ENCODE measurements at places on chromosomes 12 and 14.
A peak's percentile ranks its signal among the peaks of the same experiment; 100 is the strongest.

DNA sequence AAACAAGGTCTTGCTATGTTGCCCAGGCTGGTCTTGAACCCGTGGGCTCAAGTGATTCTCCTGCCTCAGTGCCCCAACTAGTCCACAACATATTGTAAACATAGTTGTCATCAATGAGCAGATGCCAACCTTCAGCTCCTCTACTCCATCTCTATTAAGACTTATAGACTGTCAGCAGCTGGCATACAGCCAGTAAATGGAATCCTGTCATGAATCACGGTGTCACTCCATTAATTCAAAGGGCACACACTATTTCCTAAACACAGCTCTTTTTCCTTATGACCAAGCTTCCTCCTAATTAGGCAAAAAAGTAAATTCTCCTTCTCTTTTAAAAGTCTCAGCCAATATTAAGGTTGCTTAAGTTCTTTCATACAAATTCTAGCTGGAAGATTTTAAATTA lies 111.2 kb downstream of the ITPR2 start:
- DNase-seq: no peak

GRCh38 chr14:74257941-74258763 lies 18.9 kb downstream of the VSX2 start:
- no peak for DNase-seq

GRCh38 chr12:50241178-50241577 lies 42.1 kb downstream of the LIMA1 start:
- DNase-seq: no peak

- DNase-seq: no peak
These were observed 70.4 kb downstream of the RCOR1 start for GRCh38 chr14:102662636-102663430.

- no peak for DNase-seq
These were observed 38.9 kb downstream of the PPP4R4 start for GRCh38 chr14:94213021-94213420.

GRCh38 chr12:20395791-20396550 lies 27.6 kb downstream of the PDE3A start:
- DNase-seq: no peak

DNA sequence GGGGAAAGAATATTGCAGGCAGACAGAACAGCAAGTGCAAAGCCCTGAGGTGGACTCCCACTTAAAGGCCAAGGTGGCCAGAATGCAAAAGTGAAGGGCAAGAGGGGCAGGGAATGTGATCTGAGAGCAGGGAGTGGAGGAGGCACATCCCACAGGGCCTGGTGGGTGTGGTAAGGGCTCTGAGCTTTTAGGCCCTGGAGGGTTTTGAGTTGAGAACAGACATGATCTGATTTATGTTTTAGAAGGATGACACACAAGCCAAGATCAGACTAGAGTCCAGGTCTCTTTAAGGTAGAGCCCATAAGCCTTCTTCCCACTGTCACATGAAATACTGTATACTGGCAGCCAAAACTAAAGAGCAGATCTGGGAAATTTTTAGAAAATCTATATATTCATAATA lies 162.5 kb downstream of the SLC38A4 start:
- no peak for DNase-seq

DNA sequence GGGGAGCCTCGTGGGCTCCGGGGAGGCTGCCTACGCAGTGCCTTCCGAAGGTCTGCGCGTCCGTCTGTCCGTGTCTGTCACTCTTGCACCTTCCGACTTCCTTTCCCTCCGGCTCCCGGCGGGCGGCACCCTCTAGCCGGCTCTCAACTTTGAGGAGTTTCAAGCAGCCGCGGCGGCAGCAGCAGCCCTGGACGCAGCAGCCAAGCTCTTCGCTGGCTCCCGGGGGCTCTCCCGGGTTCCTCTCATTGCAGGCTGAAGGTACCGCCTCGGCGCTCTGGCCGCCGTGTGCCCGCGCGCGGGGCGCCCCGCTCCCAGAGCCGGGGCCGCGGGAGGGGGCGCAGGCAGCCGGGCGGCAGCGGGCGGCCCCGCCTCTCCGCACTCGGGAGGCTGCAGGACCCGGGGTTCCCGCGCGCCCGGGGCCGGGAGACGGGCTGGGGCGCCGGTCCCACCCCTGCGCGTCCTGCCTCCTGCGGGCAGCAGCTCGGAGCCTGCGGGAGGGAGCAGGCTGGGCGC lies at the start of the genes AMIGO2 and PCED1B:
Gene AMIGO2 (minus strand): TSS at position 492 of the 513 bp plus-strand sequence. CDS start 957 bp downstream, outside the sequence.
Gene PCED1B (plus strand): TSS at position 154 of the 513 bp plus-strand sequence. CDS start 155,443 bp downstream, outside the sequence.
- DNase-seq: peak; percentile 46

- DNase-seq: no peak
These were observed 69.3 kb upstream of the C14orf180 start for GRCh38 chr14:104510216-104510615.

DNA sequence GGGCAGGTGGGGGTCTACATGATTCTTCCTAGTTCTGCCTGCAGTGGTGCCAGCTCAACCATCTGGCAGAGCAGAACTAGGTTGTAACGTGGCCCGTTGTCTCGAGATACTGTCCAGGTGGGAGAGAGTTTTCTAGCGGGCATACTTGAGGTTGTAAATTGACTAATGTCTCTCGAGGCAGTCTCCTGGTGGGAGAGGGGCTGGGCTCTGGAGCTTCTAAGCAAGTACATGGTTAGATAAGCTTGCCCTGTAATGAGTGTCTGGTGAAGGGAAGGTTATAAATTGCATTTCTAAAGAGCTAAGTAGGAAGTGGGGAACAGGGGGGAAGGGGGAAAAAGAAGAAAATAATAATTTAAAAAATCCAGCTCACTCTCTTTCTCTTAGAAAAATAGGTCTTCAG lies 18.1 kb downstream of the BDKRB1 start:
- no peak for DNase-seq

GRCh38 chr12:110174373-110174996 lies 50.3 kb downstream of the IFT81 start:
- no peak for DNase-seq

DNA sequence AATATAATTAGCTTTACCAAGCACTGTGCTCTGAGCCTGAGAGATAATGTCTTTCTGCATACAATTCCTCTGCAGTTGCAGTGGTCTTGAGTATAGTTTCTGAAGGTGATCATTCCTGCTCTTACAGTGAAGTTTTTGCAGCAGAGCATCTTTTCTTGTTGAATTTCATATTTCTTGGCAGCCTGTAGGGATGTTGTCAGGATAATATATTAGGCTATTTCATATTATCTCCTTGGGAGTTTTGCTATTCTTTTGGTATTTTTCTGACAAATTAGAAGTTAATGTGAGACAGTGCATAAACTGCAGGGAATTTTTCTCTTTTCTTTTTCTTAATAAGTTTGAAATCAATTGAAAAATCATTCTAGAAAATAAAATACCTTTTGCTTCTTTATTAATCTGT lies 1502.6 kb upstream of the FLRT2 start:
- no peak for DNase-seq

- DNase-seq: peak; percentile 31
These were observed 97.6 kb upstream of the ZDHHC17 start for GRCh38 chr12:76666290-76666835.

DNA sequence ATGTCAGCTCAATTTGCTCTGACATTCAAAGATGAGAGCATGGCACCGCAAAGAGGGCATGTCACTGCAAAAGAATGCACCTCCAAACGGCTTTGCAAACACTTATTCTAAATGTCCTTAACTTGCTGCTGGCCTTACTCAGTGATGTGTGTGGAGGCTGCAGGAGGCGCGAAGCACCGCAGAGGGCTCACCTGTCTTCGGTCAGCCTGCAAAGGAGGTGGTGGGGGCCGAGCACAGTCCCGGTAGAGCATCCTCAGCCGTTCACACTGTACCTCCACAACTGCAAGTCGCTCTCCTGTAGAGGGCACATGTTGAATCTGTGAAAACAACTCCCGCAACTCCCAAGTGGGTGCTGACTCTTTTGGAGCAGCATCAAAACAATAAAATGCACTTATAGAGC lies 93.8 kb downstream of the TRAFD1 start:
- DNase-seq: no peak

DNA sequence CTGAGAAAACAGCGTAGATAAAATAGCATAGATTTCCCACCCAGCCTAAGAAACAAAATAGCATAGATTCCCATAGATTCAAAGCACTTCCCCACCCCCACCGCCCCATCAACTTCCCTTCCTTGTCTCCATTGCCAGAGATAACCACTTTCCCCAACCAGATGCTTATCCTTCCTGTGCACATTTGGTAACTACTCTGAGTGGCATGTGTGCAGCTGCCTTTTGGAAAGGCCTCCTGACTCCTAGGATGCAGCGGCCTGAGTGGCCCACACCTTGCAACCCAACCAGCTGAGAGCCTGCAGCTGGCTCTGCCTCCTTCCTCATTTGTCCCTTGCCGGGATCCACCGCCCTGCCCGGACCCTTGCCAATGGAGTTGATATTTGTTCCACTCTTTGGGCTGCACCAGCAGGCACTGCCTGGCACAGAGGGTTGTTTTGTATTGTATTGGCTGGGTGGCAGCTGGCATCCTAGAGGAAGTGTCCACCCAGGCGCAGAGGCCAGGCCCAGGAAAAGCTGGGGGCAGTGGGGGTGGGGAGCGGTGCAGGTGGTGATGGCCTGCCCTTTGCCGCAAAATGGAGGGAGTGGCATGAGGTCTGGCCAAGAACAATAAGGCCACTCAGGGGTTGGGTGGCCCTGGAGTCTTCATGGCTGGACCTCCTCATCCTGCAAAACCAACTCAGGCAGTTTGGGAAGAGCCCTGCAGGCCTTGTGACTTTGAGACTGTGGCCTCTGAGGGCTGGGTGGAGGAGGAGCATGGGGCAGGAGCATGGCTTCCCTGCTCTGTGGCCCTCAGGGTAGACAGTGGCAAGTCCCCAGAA lies 4.9 kb downstream of the SLC48A1 start:
- no peak for DNase-seq

DNA sequence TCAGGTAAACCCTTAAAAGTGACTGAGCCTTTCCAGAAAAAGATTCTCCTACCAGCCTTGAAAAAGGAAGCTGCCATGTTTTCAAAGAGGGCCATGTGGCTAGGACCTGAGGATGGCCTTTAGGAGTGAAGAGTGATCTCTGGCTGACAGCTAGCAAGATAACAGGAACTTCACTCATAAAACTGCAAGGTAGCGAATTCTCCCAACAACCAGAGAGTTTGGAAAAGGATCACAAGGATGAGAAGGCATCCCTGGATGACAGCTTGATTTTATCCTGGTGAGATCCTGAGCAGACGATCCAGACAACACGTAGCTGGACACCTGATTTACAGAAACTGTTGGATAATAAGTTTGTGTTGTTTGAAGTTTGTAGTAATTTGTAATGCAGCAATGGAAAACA lies 115.6 kb upstream of the FBXO33 start:
- DNase-seq: no peak

DNA sequence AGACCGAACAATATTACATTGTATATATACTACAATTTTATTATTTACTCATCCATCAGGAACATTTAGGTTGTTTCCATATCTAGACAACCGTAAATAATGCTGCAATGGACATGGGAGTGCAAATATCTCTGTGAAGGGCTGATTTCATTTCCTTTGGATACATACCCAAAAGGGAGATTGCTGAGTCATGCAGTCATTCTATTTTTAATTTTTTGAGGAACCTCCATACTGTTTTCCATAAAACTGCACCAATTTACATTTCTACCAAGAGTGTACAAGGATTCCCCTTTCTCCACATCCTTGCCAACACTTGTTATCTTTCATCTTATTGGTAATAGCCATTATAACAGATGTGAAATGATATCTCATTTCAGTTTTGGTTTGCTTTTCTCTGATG lies 84.7 kb downstream of the SLC41A2 start:
- DNase-seq: no peak

GRCh38 chr12:112130441-112130998 lies 5.2 kb downstream of the TRAFD1 start:
- no peak for DNase-seq

DNA sequence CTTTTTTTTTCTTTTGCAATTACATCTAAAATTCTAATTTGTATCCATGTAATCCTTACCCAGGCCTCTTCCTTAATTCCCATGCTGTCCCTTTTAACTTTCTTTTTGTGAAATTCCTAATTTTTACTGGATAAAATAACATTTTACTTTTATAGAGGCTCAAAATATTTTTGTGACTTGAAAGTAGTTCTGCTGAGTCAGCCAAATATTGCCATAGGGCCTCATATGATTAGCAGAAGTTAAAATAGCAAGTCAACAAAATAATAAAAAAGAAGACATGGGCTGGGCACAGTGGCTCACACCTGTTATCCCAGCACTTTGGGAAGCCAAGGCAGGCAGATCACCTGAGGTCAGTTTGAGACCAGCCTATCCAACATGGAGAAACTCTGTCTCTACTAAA lies 2.0 kb downstream of the C3AR1 start:
- no peak for DNase-seq

DNA sequence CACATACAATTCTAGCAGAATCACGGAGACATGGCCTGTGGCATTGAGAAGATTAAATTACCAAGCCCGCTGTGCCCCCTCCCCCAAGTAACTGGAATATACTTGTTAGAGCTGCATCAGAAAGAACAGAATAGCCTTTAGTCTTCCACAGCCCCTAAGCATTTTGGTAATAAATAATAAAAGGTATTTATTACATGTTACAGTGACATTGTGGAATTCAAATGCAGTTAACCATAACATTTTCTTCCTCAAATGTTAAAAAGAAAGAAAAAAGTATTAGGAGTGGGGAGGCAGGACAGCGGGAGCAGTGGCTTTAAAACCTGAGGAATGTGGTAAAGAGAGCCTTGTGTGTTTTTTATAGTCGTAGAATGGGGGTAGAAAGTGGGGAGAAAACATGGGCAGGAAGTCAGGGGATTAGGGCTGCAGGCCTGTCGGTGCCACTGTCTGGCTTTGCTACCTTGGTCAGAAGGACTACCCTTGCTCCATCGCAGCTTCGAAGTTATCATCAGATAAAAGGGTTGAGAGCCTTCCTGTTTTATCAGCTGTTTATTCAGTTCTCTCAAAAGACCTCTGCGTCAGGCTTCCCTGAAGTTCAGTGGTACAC lies 255.9 kb downstream of the MSRB3 start:
- no peak for DNase-seq

GRCh38 chr12:120739031-120739762 lies 13.6 kb downstream of the ACADS start:
- DNase-seq: no peak

DNA sequence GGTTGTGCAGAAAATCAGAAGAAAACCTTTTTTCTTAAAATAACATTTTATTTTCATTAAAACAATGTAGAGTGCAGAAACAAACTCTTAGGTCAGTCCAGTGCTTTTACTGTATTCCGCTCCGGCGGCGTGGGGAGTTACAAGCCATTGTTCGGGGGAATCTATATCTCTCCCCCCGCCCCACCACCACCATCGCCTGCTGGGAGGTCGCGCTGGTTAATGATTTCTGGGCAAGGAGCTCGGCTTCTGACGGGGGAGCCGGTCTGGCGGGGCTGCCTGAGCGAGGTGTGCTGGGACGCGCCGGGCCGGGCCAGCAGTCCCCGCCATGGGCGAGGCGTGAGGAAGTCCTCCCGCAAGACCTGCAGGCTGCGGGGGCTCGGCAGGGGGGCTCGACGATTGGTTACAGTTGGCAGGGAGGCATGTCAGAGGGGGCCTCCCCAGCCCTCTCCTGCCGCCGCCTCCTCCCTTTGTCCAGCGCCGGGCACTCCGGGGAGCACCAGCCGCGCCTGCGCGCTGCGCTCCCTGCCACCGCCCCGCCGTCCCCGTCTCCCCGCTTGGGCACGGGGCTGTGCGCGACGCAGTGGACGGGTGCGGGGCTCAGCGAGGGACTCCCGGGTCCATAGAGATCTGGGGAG lies 1.0 kb upstream of the DUSP6 start:
- no peak for DNase-seq

GRCh38 chr12:26195250-26195640 lies at the start of gene SSPN:
SSPN (plus strand) TSS chr12:26195573; CDS start chr12:26195673, 100 bp downstream.
- no peak for DNase-seq

Data from NCI-H1417 treated with DMSO at 0.1 percent for 48 hours (cell line).